ENCODE measurements at places on chromosomes 7 and 10. TPM values are rescaled to one million over a fixed set of nuclear protein-coding genes. Genes with fewer than 3 reads are reported as not detected.

DNA sequence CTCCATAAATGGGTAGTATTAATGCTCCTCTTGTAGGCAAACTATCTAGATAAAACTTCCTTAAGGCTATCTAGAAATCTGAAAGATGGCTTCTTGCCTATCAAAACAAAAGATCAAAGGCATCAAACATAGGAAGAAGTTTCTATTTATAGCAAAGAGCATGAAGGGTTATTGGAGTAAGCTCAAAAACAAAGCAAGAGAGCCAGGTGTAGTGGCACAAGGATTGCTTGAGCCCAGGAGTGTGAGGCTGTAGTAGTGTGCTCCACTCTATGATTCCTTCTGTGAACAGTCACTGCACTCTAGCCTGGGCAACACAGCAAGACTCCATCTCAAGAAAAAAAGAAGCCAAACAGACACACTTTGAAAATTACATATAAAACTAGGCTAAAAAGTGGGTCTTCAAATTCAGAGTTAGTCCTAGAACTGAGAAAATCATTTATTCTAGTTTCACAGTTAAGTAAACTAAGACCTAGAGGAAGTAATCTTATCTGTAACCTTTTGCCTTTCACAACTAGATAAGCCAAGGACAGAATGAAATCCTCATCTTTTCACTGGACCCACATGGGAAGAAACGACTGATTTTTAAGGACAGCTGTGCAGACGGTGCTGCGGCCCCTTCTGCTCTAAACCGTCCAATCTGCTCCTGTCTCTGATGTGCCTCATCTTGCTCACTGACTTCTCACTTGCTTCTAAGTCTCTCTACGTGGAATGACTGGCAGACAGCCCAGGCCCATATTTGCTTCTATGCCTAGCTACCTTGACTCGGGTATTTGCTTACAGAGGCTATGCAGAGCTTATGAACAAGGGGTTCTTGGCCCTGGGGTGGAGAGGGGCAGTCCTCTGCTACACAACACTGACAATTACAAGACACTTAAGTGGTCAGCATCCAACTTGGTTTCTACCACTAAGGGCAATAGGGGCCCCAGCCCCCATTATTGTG is 50.0 kb downstream of the ESYT2 start:
- no peak for DNase-seq

- no peak for DNase-seq
Observed at GRCh38 chr10:126508535-126509040, 120.3 kb upstream of the ADAM12 start.

GRCh38 chr10:45433716-45434469 is 59.9 kb downstream of the ALOX5 start:
- DNase-seq: no peak

- DNase-seq: no peak
Observed at GRCh38 chr10:72639441-72639873, 13.6 kb upstream of the MICU1 start.

DNA sequence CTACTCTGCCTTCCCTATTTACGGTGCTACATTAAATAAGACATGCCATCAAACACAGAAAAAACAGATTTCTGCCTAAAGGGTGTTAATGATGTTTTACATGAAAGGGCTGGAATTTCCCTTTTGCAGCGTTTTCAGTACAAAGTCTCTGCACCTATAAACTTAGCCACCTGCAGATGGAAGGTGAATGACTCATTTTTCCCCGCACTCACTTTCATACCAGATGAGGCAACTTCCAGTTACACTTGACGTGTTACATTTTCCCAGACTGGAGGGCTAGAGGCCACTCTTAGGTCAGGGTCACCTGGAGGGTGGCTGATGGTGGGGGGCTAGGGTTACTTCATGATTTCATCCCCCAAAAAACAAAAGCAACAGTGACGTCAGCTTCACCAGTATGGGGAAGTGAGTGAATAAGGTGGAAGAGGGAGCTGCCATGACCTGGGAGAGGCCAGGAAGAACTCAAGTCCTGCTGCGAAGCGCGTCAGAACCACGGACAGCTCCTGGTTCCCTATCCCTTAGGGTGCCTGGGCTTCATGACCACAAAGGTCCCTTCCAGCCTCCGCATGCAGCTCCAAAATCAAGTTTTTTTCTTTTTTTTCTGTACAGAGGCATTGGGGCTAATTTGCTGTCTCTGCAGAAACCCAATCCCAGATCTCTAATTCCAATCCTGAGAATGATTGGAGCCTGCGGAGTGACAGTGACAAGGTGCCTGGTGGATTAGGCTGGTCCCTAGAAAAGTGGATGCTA is 94.0 kb downstream of the ADARB2 start:
- DNase-seq: peak; percentile 32

DNA sequence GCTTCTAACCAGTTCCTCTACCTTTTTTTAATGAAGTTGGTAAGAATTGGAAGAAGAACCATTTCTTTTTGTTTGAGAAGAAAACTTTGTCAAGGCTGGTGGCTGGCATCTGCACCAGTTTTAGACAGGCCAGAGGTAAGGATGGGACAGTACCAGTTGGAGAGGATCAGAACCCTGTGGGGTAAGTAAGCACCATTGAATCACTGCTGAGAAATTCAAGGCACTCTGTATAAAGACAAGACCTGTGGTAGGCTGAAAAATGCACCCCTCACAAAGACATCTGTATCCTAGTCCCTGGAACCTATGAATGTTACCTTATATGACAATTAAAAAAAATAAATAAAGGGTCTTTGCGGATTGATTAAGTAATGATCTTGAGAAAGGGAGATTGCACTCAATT is 166.7 kb upstream of the NRP1 start:
- no peak for DNase-seq

TUBAL3 gene
- not detected for total RNA-seq

SPAM1 gene
- total RNA-seq: not detected

EMX2 gene
- 3.2 TPM for total RNA-seq

All from Caki2 (cell line).